ENCODE measurements at places on chromosomes 4 and X. TPM values are rescaled to one million over a fixed set of nuclear protein-coding genes. Genes with fewer than 3 reads are reported as not detected.

The HOPX gene
- 0.64 TPM for polyA plus RNA-seq

The CDKL2 gene
- 0.48 TPM for polyA plus RNA-seq

The GATB gene
- 17.8 TPM for polyA plus RNA-seq

The USP17L18 gene
- polyA plus RNA-seq = not detected

The PHEX gene
- polyA plus RNA-seq = not detected

The TLL1 gene
- polyA plus RNA-seq = not detected

The HTRA3 gene
- polyA plus RNA-seq = not detected

The TAF1 gene
- 7.1 TPM for polyA plus RNA-seq

The ACOX3 gene
- 16.1 TPM for polyA plus RNA-seq

The MAGEA9B gene
- polyA plus RNA-seq = not detected

The TMEM255A gene
- 0.12 TPM for polyA plus RNA-seq

The TLR8 gene
- polyA plus RNA-seq = not detected

The GPR50 gene
- not detected for polyA plus RNA-seq

The HEPH gene
- polyA plus RNA-seq = 0.17 TPM

The SSX2 gene
- polyA plus RNA-seq = not detected

The OPN1MW gene
- polyA plus RNA-seq = not detected

The ARX gene
- not detected for polyA plus RNA-seq

The ARHGAP10 gene
- polyA plus RNA-seq = 1.9 TPM

The CXCL3 gene
- not detected for polyA plus RNA-seq

The USP17L15 gene
- not detected for polyA plus RNA-seq

The IL2 gene
- not detected for polyA plus RNA-seq

The PCSK1N gene
- 7.9 TPM for polyA plus RNA-seq

The SORCS2 gene
- polyA plus RNA-seq = not detected

The PF4V1 gene
- polyA plus RNA-seq = not detected

The NLGN3 gene
- 0.24 TPM for polyA plus RNA-seq

The RAB33A gene
- 7.6 TPM for polyA plus RNA-seq

The CNGA1 gene
- 0.49 TPM for polyA plus RNA-seq

The ETDA gene
- not detected for polyA plus RNA-seq

The PDCL2 gene
- not detected for polyA plus RNA-seq

The TMSB15B gene
- 10.0 TPM for polyA plus RNA-seq

The GPRASP1 gene
- 9.6 TPM for polyA plus RNA-seq

The MXD4 gene
- 25.4 TPM for polyA plus RNA-seq

The RS1 gene
- not detected for polyA plus RNA-seq

The MAP3K15 gene
- polyA plus RNA-seq = not detected

The ATP7A gene
- polyA plus RNA-seq = 5.4 TPM

The ZBTB49 gene
- 2.0 TPM for polyA plus RNA-seq

The PLXNB3 gene
- polyA plus RNA-seq = not detected

The TCEAL7 gene
- not detected for polyA plus RNA-seq

The ETDB gene
- polyA plus RNA-seq = not detected

The CTAG1A gene
- not detected for polyA plus RNA-seq

The LONRF3 gene
- polyA plus RNA-seq = 0.89 TPM

The TMEM35A gene
- not detected for polyA plus RNA-seq

The CT83 gene
- not detected for polyA plus RNA-seq

The FAT4 gene
- polyA plus RNA-seq = not detected

The BGN gene
- polyA plus RNA-seq = not detected

The KCNE5 gene
- polyA plus RNA-seq = not detected

The HSFX1 gene
- not detected for polyA plus RNA-seq

The C4orf51 gene
- polyA plus RNA-seq = not detected

The PNMA6A gene
- 0.16 TPM for polyA plus RNA-seq

The GPRASP3 gene
- polyA plus RNA-seq = 1.4 TPM

The PCYT1B gene
- not detected for polyA plus RNA-seq

The RNF175 gene
- 8.4 TPM for polyA plus RNA-seq

The CWH43 gene
- polyA plus RNA-seq = not detected

The DUX4 gene
- not detected for polyA plus RNA-seq

The NOX1 gene
- polyA plus RNA-seq = not detected

All from naive thymus-derived CD4-positive, alpha-beta T cell (primary cell).